Right lung (tissue), 10 donors: ENCODE measurements at places on chromosomes 1 and 21. TPM values are rescaled to one million over a fixed set of nuclear protein-coding genes. Genes with fewer than 3 reads are reported as not detected.

Gene LCE1C
- polyA plus RNA-seq, result not detected

Gene FCMR
- 2.5 TPM for polyA plus RNA-seq

Gene OPTC
- polyA plus RNA-seq, result not detected

Gene MEX3A
- 51.7 TPM for polyA plus RNA-seq

Gene GBP3
- 11.5 TPM for polyA plus RNA-seq

Gene SH2D5
- polyA plus RNA-seq, result 0.05 TPM

Gene VHLL
- polyA plus RNA-seq, result not detected

Gene AMY2A
- polyA plus RNA-seq, result 0.37 TPM

Gene C1orf141
- 2.1 TPM for polyA plus RNA-seq

Gene FOXD2
- 0.35 TPM for polyA plus RNA-seq

Gene BACE2
- polyA plus RNA-seq, result 34.4 TPM

Gene ST6GALNAC5
- 8.6 TPM for polyA plus RNA-seq

Gene CFAP74
- polyA plus RNA-seq, result 2.2 TPM

Gene ANXA9
- 8.6 TPM for polyA plus RNA-seq

Gene EVI5
- 21.7 TPM for polyA plus RNA-seq

Gene KISS1
- 0.35 TPM for polyA plus RNA-seq

Gene GUCA2A
- polyA plus RNA-seq, result not detected

Gene LAMC2
- 40.2 TPM for polyA plus RNA-seq

Gene SPATA17
- 7.9 TPM for polyA plus RNA-seq

Gene TNFRSF1B
- polyA plus RNA-seq, result 19.7 TPM

Gene RYR2
- 9.0 TPM for polyA plus RNA-seq

Gene PCSK9
- 0.66 TPM for polyA plus RNA-seq

Gene GBP4
- 13.6 TPM for polyA plus RNA-seq

Gene OR2L3
- polyA plus RNA-seq, result not detected

Gene IL12RB2
- polyA plus RNA-seq, result 0.90 TPM

Gene INKA2
- polyA plus RNA-seq, result 7.3 TPM

Gene KRTAP7-1
- not detected for polyA plus RNA-seq

Gene SLC45A3
- 8.6 TPM for polyA plus RNA-seq

Gene PROK1
- polyA plus RNA-seq, result not detected

Gene CHI3L1
- polyA plus RNA-seq, result 0.49 TPM

Gene RNU5D-1
- polyA plus RNA-seq, result 1.4 TPM

Gene NPR1
- 19.8 TPM for polyA plus RNA-seq

Gene PAQR6
- 2.4 TPM for polyA plus RNA-seq
